HuH-7 (cell line): ENCODE measurements at places on chromosomes 11 and 22.

DNA sequence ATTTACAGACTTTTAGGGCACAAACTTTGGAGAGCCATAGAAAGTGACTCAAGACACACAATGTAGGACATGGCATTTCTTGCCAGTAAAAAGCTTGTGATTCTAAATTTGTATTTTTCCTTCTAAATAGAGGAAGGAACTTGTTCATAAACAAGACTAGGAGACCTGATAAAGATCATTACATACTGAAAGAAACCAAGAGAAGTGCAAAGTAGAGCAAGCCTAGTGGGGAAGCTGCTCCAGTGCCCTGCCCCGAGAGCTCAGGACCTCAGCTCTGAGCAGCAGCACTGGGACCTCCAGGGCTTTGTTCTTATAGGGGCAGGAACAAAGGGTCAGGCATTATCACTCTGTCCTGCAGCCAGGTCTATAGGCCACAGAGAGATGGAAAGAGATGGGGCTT is 7.2 kb downstream of the IRAG1 start:
- no peak for DNase-seq

GRCh38 chr11:6705905-6706535 is 22.9 kb upstream of the MRPL17 start:
- DNase-seq: peak; percentile 39

DNA sequence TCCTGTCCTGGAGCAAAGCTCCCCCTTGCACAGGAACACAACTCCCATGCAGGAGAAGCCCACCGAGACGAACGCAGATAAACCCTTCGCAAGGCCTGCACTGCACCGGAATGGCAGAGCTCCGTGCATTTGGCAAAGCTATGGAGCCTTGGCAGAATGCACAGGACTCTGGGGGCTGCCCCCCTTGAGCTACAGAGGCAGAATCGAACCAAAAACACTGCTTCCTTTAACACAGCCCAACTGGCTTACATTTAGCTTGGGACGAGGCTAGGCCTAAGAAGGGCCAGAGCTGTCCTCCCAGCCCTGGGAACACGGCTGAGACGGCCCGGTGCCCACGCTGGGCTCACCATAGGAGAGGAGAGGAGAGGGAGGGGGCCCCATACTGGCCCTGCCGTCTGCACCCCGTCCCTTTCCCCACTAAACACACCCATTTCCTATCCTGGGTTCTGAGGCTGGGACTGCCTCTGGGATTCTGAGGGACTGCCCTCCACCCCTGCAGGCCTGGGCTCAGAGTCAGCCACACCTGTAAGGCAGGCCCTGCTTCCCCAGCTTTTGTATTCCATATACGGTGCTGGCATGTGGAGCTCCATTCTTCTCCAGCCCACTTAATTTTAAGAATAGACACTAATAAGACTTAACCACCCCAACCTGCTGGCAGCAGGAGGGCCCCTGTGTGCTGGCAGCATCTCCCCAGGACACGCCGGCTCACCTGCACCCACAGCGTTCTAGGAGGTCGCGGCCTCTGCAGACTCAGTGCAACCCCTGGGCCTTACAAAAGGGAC is 32.9 kb downstream of the PPM1F start:
- DNase-seq: no peak

DNA sequence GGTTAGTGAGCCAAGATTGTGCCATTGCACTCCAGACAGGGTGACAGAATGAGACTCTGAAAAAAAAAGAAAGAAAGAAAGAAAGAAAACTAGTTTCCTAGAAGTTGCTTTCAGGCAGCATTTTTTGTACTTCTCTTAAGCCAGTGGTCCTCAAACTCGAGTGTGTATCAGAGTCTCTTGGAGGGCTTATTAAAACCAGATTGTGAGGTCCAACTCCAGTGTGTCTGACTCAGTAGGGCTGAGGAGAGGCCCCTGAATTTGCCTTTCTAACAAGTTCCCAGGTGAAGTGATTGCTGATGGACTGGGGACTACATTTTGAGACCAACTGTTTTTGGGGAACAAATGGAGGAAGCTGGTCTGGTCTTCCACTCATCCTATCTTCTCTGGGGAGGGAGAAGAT is 57.5 kb upstream of the VSTM5 start:
- no peak for DNase-seq

GRCh38 chr22:20857838-20858614 is 585 bp downstream of the PI4KA start:
- peak; percentile 86 for DNase-seq

DNA sequence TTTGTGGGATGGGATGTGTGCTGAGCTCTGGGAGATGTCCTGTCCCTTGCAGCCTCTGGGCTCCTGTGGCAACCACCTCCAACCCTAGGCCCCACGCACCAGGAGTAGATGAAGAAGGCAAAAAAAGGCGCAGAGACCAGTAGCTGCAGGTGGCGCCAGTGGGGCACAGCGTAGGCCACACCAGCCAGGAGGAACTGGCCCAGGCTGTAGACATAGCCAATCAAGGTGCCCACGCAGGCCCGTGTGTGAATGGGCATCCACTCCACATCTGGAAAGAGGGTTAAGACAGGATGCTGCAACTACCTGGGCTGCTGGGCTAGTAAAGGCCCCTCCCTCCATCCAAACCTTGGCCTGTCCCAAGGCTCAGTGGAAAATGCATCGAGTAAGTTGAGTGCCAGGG is 3.0 kb downstream of the SLC22A6 start:
- DNase-seq: no peak

GRCh38 chr22:46707305-46707704 is 30.7 kb downstream of the CERK start:
- no peak for DNase-seq

GRCh38 chr22:19730655-19731360 is 7.5 kb downstream of the GP1BB start:
- peak; percentile 97 for DNase-seq

GRCh38 chr11:134275534-134276395 is at the start of gene GLB1L3:
Gene GLB1L3, plus strand, starts transcription at chr11:134276379. Its CDS starts 362 bp downstream, at chr11:134276741.
- no peak for DNase-seq

- DNase-seq: no peak
These were observed 25.8 kb upstream of the NUCB2 start for GRCh38 chr11:17250561-17251350.

- no peak for DNase-seq
These were observed 538.9 kb upstream of the API5 start for GRCh38 chr11:42772886-42773285.

DNA sequence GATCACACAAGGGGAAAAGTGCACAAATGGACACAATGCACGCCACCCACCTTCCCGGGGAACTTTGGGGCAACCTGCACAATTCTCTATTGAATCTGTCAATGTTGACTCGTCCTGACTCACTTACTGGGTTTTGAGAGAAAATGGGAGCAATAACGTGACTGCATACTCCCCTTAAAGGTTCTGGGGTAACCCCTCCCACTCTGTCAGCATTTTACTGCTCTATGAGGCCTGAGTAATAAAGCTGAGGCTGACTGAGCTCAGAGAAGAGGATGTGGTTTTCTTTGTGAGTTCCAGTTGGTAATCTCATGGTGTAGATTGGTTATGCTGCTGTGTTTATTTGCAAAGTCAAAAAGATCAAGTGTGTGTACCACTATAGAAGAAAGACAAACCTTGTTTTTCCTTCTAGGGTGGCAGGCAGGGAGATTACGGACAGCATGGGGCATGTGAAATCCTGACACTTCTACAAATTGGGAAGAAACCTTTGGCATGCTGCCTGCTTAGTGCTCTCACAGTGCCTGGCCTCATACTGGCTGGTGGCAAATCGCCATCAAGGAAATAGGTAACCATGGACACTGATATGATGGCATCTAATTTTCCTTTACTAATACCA is 16.1 kb upstream of the APOA1 start:
- no peak for DNase-seq

DNA sequence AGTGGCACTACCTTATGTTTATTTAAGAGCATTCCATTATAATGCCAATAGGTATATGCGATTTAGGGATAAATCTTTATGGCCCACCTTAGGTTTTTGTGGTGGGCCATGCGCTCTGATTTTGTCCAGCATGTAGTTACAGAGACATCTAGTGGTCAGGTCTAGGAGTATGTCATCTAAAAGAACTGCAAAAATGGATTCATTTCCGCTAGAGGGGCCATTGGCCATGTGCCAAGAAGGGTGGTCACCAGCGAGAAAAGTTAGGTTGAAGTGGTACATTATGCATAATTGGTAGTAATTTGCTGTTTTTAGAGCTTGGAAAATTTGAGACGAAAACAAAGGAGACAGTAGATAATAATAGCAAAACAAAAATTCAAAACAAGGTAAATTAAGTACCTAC is 27.7 kb downstream of the LRRC4C start:
- DNase-seq: peak; percentile 1

- DNase-seq: no peak
These were observed 16.9 kb upstream of the DBX1 start for GRCh38 chr11:20177136-20177535.

- no peak for DNase-seq
These were observed 141.2 kb downstream of the CSNK2A3 start for GRCh38 chr11:11211888-11212287.

- DNase-seq: no peak
These were observed 111.8 kb upstream of the MTMR2 start for GRCh38 chr11:96035740-96036078.

- DNase-seq: no peak
These were observed 661 bp downstream of the ADAMTS8 start for GRCh38 chr11:130427581-130428315.

DNA sequence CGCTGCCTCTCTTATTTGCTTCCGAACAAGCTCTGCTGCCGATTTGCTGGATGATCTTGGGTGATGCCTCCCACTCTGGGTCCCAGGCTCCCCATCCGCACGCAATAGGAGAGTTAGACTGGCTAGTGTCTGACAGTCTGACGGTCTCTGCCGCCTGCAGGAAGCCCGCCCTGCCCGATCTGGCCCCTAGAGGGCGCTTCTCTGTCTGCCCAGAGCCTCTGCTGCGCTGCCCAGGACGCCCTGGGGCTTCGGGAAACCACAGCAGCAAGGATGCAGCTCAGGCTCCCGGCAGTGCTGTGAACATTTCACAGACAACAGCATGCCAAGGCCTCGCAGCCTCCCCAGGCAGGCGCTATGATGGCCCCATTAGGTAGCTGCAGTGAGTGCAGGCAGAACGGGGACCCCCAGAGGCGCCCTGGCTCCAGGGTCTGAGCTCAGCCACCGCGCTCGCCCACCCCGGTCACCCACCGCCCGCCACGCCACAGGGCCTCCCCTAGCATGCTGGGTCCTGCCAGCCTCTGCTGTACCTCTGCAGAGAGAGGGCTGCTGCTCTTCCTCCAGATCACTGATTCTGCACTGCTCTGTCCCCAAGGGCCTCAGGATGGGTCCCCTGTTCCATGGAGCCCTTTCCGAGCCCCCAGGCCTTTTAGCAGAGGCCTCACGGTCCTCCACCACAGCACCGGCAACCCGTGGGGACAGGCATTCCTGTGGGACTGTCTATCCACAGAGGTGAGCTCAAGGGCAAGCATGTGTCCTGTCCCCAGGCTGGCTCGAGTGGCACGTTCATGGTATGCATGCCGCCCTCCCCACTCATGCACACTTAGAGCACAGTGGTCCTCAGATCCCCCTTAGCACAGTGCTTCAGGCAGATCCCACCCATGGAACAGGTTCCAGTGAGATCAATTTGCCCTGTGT is 4.3 kb upstream of the BAIAP2L2 start:
- peak; percentile 98 for DNase-seq

GRCh38 chr11:698493-699115 is 3.0 kb downstream of the TMEM80 start:
- no peak for DNase-seq

- DNase-seq: no peak
These were observed 37.2 kb downstream of the GAS2 start for GRCh38 chr11:22703591-22703990.

GRCh38 chr22:46482056-46482675 is 55.3 kb downstream of the CELSR1 start:
- no peak for DNase-seq

DNA sequence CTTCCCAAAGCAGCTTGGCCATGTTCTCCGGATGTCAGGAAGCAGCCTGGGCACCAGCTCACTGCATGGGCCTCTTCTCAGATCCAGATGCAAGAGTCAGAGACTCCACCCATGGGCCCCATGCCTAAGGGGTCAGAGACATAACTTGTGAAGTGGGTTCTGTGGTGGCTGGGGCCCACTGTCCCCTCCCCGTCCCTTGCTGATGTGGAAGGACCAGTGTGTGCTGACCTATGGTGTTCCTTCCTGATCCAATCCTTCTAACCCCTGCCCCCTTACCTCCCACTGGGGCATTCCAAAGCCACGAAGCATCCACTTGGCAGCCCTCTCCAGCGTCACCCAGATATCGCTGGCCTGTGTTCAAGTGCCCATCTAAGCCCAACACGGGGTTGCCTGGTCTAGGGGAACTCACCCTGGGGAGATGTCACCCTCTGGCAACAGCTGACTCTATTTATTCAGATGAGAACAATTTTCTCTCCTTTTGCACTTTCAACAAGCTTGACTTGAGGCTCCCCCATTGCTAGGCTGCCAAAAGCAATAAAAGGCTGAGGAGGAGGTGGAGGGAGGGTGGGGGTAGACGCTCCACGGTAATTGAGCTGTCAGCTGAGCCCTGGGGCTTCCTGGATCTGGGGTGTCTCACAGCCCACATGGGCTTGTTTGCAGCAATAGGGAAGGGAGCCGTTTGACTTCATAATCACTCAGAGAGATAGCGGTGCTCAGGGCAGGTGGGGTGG is 158.5 kb downstream of the ADAMTS15 start:
- no peak for DNase-seq

- DNase-seq: no peak
These were observed 9.7 kb upstream of the CCKBR start for GRCh38 chr11:6249770-6250555.

- DNase-seq: no peak
These were observed 7.3 kb upstream of the PLEKHA7 start for GRCh38 chr11:17021511-17021910.

DNA sequence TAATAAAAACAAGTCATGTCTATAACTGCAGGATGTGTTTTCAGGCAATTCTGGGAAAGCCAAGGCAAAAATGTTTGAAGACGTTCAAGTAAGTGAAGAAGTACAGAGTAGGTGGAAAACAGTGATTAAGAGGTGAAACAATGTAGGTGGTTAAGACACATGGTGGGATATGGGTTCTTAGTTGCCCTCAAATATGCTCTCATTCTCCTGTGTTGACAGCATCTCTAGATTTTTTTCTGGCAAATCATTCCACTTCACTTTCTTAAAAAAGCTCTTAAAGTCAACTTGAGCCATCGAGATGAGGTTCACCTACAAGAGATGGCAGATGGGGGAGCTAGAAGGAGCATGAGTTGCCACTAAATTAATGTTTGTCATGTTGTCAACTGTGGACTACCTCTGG is 1041.0 kb upstream of the CNTN5 start:
- no peak for DNase-seq

GRCh38 chr11:59555601-59556114 is 44.3 kb downstream of the OR4D9 start:
- no peak for DNase-seq
